Trophoblast cell (in vitro differentiated cells and primary cell): ENCODE measurements at places on chromosomes 5 and 9.

- DNase-seq, result no peak
These were observed 63.6 kb downstream of the PALM2AKAP2 start for GRCh38 chr9:109843641-109844040.

DNA sequence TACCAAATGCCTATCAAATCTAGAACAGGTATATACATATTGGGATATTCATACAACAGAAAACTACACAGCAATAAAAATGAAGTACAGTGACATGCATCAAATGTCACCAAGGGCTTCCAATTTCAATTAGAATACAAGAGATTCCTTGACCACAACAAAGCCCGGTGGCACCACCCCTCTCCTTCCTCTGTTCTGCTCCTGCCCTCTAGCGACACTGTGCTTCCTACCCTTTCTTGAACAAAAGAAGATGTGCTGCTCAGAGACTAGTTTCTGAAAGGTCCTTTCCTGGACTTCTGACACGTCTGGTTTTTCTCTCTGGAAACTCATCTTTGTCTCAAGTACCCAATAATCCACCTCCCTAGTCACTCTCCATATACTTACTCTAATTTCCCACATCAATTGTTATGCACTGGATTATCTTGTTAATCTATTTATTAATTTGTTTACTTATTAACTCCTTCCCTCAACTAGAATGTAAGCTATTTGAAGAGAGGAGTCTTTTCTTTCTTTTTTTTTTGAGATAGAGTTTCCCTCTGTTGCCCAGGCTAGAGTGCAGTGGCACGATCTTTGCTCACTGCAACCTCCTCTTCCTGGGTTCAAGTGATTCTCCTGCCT, 70.4 kb upstream of the CTSV start:
- DNase-seq, result peak; percentile 61

- DNase-seq, result peak; percentile 55
These were observed 11.3 kb upstream of the SVEP1 start for GRCh38 chr9:110590816-110591215.

DNA sequence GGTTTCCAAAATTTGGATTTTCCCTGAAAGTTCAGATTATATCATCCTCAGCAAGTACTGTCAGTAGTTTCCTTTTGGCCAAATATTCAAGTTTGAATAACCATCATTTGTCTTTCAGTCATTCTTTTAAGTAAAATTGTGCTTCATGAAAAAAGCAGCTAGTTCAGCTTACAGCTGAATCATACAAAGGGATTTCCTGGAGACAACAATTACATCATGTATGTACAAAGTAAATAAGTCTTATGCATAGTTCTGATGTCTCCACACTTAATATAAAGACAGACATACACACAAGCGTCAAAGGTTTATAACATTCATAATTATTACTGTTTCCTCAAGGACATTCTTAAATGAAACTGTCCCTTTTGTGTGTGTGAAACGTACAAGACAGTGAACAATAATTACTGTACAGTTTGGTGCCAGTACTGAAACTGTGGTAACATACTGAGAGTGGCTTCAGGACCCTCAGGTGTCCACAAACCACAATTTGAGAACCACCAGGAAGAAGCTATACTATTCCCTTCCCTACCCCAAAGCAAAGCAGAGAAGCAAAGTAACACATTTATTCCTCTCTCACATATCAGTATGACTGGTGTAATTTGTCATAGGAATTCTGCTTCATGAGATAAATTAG, 746.6 kb downstream of the TAF11L14 start:
- DNase-seq, result no peak

- no peak for DNase-seq
These were observed 396.3 kb downstream of the KDM4C start for GRCh38 chr9:7154003-7154619.

DNA sequence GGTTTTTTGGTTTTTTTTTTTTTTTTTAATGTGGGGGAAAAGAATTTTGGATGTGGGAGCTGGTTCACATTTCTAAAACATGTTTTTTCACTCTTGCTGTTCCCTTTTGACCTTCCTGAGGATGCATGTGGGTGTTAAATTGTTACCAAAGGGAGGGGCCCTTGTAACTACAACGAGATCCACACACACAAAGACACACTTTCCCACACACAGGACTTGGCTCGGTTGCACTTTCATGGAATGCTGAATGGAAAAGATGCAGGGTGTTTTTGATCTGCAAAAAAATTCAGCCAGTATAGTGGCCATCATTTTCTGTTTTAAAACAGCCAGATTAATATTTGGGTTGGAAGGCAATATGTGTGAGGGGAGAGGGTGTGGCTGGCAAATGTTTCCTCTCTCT, 576.9 kb downstream of the EBF1 start:
- no peak for DNase-seq

GRCh38 chr5:128378632-128379031, 159.4 kb downstream of the FBN2 start:
- no peak for DNase-seq

DNA sequence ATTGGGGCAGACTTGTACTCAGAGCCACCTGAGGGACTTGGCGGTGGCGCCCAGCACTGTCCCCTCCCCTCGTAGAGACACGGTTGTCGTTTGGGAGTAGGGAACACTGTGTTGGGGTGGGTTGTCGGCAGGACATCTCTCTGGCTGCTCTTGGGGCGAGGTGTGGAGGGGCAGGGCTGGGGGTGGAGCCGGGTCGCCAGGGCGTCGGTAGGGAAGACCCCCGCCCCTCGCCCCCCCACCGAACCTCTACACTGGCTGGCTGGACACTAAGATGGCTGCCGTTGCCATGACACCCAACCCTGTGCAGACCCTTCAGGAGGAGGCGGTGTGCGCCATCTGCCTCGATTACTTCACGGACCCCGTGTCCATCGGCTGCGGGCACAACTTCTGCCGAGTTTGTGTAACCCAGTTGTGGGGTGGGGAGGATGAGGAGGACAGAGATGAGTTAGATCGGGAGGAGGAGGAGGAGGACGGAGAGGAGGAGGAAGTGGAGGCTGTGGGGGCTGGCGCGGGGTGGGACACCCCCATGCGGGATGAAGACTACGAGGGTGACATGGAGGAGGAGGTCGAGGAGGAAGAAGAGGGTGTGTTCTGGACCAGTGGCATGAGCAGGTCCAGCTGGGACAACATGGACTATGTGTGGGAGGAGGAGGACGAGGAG, 778 bp downstream of the TRIM41 start:
- DNase-seq, result no peak

DNA sequence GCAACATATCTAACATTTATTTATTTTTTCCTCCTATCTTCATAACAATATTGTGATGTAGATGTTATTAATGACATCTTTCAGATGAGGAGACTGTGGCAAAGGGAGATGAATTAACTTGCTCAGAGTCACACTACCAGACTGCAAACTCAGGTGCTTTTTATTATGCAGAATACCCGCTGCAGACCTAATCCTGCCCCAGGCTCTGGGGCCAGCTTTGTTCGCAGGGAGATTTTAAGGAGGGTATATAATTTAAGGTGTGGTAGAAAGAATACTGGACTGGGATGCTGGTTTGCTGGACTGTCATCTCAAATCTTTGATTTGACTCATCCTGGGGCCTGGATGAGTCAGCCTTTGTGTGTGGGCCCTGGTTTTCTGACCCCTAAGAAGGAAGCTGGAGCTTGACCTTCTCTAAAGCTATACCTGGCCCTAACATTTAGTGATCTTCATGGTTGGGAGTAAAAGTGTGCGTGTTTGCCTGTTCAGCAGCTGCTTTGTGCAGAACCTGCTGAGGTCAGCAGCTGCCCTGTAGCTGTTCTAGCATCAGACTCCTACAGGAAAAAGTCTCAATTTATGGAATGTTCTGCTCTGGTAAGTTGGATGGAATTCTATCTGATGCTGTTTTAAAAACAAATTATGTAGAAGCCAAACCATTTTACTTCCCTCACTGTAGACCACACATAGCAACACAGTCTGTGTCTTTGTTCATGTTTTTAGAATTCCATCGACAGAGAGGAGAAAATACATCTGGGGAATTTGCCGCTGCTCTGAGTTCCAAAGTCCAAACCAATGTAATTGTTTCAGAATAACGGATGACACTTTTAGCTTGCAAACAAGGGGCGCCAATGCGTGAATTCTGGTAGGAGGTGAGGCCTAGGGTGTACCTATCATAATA, 4.5 kb downstream of the SLC36A1 start:
- no peak for DNase-seq

- DNase-seq, result peak; percentile 76
These were observed 100.6 kb upstream of the IER5L start for GRCh38 chr9:129278391-129279237.

DNA sequence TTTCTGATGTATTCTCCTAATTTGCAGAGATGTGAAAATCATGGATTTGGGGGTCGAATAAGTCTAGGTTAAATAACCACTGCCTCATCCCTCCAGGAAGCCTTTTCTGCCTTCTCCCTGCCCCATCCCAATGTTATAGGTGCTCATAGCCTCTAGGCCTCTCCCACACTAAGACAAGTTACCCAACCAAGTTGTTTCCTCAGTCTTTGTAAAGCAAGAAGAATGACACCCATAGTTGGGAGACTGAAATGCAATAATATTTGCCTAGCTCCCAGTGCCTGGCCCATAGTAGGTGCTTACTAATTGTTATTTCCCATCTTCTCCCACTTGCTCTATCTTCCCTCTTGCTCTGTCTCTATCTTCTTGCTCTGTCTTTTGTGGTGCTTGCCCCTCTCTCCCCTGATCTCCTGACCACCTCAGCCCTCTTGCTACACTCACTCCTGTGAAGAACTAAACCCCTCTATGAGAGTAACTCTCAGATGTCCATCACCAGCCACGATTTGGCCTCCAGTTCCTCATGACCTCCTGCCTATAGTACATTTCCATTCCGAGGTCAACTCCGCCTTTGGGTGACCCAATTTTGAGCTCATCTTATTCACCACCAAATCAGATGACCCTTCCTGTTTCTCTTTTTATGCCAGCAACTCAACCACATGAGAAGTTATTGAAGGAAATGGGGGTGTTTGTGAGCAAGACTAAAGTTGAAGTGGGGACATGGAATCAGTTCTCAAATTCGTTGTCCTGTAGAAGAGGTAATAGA, 7.0 kb downstream of the AFAP1L1 start:
- DNase-seq, result peak; percentile 35

DNA sequence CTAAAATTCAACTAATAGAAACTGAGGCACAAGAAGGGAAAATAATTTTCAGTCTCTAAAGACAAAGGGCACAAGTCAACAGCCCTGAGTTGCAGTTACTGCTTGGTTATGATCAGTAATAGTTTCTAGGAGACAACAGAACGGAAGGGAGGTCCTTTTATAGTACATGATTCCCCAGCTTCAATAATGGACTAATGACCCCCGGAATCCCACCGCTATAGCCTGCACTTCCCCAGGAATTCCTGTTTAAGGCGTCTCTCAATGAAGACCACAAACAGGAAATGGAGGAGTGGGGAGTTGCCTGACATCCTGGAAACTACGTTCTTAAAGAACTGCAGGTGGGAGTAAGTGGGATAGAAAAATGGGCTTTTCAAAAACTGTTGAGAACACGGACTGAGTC, 60.6 kb downstream of the DIAPH1 start:
- DNase-seq, result no peak

GRCh38 chr9:89080193-89080592, 88.9 kb downstream of the S1PR3 start:
- no peak for DNase-seq

DNA sequence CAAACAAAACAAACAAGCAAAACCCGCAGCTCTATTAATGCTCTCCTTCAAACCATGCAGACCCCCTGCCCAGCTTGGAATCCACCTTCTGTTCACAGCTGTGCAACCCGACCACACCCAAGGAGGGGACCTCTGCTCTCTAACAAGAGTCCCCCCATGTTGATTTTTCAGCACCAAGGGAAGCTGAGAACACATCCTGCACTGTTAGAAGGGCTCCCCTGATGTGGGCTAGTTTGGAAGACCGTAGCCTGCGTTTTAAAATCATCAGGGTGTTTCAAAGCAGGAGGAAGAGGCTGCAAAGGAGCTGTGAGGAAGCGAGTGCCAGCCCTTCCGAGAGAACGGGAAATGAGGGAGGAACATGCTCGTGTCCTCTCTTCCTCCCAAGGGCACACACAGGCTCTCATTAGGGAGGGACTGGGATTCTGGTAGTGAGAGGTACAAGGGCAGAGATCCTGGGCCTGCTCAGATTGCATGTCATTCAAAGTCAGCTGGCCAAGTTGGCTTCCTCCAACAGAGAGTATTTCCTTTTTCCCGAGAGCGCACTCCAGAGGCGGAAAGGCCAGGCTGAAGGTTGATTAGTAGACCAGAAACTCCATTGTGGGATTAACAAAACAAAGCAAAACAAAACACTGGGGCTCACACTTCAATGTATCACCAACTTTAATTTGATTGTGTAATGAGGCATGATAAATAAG, 185.9 kb downstream of the SEMA6A start:
- DNase-seq, result no peak

DNA sequence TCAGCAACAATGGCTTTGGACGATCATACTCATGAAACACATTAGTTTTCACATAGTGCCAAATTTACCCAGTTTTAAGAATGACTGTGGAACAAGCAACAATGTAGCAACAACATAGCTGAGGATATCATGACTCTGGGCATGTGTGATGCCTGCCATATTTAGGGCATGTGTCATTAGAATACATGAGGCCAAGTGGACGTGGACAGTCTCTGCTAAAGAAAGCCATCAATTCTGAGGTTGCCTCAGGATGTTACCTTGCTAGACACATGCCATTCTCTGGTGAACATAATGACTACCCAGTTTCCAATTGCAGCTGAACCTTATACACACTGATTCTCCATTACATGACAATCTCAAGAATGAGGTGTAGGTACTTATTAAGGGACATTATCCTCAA, 103.3 kb upstream of the ADAMTS19 start:
- DNase-seq, result peak; percentile 91

GRCh38 chr5:177453852-177454396, 7.3 kb downstream of the PRR7 start:
- no peak for DNase-seq

DNA sequence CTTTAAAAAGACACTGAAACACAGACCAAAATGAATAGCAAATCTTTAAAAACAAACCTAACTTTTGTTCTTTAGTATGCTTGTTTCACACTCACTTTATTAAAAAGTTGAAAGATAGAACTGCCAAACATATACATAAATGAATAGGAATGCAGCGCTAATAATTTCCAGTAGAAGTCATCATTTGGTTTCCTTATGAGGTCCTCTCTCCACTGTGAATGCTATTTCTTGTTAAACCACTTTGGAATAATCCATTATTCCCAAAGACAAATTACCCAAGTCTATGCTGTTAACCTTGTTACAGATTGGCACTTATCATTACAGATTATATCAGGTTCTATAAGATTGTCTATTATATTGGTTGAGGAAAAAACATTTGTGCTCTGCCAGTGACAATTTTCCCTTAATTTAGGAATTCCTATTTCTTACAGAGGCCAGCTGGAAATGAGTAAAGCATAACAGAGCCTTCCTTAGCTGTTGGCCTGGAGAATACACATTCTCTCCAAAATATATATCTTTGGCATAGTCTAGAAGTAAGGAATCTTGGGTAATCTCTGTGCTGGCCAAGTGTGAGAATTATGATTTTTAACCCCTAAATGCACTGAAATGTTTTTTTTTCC, 29.3 kb upstream of the MINAR2 start:
- no peak for DNase-seq
